Type B pancreatic cell (in vitro differentiated cells): ENCODE measurements at places on chromosomes 3 and 15. TPM values are rescaled to one million over a fixed set of nuclear protein-coding genes. Genes with fewer than 3 reads are reported as not detected.

The DISP2 gene
- total RNA-seq, result 1.5 and 1.8 TPM in 2 replicates

The CLDND1 gene
- 59.4 and 83.1 TPM in 2 replicates for total RNA-seq

The CCDC13 gene
- 0.71 and 2.4 TPM in 2 replicates for total RNA-seq

The P2RY12 gene
- total RNA-seq, result not detected in 2 replicates

The FETUB gene
- not detected in 2 replicates for total RNA-seq

The PAQR5 gene
- 7.8 and 22.3 TPM in 2 replicates for total RNA-seq

The LRRC15 gene
- total RNA-seq, result 0.05 and 0.07 TPM in 2 replicates

The CPN2 gene
- not detected in 2 replicates for total RNA-seq

The CLDN16 gene
- 0.10 TPM in 1 of 2 replicates, not detected in the other for total RNA-seq

The CATSPER2 gene
- 5.1 and 9.1 TPM in 2 replicates for total RNA-seq

The SKOR1 gene
- total RNA-seq, result 0.29 and 0.65 TPM in 2 replicates

The ZNF385D gene
- 2.2 and 7.5 TPM in 2 replicates for total RNA-seq

The MUSTN1 gene
- 1.8 TPM in 1 of 2 replicates, not detected in the other for total RNA-seq

The IQCF5 gene
- not detected in 2 replicates for total RNA-seq

The CHRNA7 gene
- 5.3 and 10.5 TPM in 2 replicates for total RNA-seq

The DUOX1 gene
- 5.5 and 11.1 TPM in 2 replicates for total RNA-seq

The ZNF770 gene
- total RNA-seq, result 58.7 and 68.3 TPM in 2 replicates

The GMNC gene
- total RNA-seq, result 2.8 and 3.0 TPM in 2 replicates

The GPR15 gene
- not detected in 2 replicates for total RNA-seq

The SYNPR gene
- 0.55 and 2.3 TPM in 2 replicates for total RNA-seq

The GOLGA6L7 gene
- total RNA-seq, result not detected in 2 replicates

The TMEM202 gene
- not detected in 2 replicates for total RNA-seq

The GCSAM gene
- total RNA-seq, result not detected in 2 replicates

The CCR8 gene
- 1.2 TPM in 1 of 2 replicates, not detected in the other for total RNA-seq
